ENCODE measurements at places on chromosomes 7 and 10.

GRCh38 chr10:98259606-98260315 lies 8.2 kb downstream of the LOXL4 start:
- DNase-seq = no peak

- DNase-seq = peak; percentile 93
Measured at GRCh38 chr10:19819419-19820033, 3.3 kb downstream of the PLXDC2 start.

DNA sequence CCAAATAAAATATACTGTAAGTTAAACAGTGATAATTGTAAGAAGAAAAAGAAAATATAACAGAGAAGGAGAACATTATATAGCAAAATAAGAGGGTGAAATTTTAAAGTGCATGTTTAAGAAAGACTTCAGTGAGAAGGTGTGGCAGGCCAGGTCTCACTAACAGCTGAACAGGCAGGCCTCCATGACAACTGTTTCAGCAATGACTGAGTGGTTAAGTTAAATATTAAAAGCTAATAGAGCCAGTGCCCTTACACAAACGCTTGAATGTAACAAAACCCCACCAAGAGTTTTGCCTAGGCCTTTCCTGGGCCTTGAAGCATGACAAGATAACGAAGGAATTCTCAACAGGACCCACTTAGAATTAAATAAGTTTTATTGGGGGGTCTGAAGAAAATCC lies 32.6 kb downstream of the CFAP43 start:
- DNase-seq = no peak

- peak; percentile 99 for DNase-seq
Measured at GRCh38 chr7:151226875-151227782, at the start of gene ABCF2. ABCF2 (minus strand) TSS chr7:151227205; CDS start chr7:151226458, 747 bp downstream.

GRCh38 chr10:61961278-61961677 lies 59.8 kb downstream of the ARID5B start:
- no peak for DNase-seq

- peak; percentile 73 for DNase-seq
Measured at GRCh38 chr7:122092964-122093797, 50.9 kb downstream of the AASS start.

- DNase-seq = no peak
Measured at GRCh38 chr10:43311794-43312193, 44.9 kb upstream of the RASGEF1A start.

DNA sequence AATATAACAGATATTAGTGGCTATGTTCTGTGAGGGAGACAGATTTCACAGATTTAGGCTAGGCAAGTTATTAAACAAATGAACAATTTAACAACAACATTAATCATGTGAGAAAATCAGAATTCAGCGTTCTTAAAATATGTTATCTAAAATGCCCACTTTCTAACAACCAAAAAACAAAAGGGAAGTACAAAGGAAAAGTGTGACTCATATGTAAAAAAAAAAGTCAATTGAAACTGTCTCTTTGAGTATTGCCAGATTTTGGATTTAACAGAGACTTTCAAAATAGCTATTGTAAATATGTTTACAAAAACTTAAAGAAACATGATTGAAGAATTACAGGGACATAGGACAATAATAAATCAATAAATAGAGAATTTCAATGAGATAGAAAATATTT lies 34.8 kb upstream of the ARHGAP22 start:
- no peak for DNase-seq

DNA sequence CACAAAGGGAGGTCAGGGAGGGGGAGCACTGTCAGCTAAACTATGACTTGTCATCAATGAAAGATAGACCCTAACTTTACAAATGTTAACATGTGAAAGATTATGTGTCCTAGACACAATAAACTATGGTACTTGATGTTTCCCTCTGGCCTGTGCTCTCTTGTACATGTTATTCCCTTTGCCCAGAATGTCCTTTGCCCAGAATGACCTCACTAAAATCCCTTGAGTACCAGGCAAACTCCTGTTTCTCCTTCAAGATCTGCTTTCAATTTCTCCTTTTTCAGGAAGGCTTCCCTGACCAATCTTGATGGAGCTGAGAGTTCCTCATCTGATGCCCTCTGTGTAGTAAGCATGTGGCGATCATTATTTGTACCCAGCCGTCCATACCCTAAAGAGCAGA lies 143.1 kb downstream of the ZNF365 start:
- DNase-seq = no peak

GRCh38 chr7:44172803-44173424 lies 16.3 kb downstream of the GCK start:
- no peak for DNase-seq

- DNase-seq = peak; percentile 89
Measured at GRCh38 chr7:48088559-48089045, 463 bp upstream of the UPP1 start.
